Activated T-cell treated with anti-CD3 and anti-CD28 coated beads for 24 hours (primary cell): ENCODE measurements at places on chromosomes 2 and 18.

GRCh38 chr2:214575465-214575864 lies 164.6 kb downstream of the VWC2L start:
- no peak for DNase-seq

DNA sequence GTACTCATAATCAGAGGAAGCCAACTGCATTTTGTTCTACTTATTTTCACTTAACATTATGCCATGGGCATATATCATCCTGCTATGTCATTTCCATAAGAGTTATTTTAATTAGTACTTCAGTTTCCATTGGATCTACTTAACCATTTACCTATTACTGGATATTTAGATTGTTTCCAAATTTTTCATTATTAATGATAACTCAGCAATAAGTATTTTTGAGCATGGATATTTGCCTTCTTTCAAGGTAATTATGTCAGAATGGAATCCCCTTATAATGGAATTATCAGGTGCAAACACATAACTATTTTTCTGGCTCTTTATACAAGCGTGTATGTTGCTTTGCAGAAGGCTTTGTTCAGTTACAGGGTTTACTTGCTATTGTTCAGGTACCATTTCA lies 126.6 kb downstream of the RDH14 start:
- DNase-seq, result no peak

- no peak for DNase-seq
These were observed 20.7 kb upstream of the KCTD1 start for GRCh38 chr18:26568926-26569665.

DNA sequence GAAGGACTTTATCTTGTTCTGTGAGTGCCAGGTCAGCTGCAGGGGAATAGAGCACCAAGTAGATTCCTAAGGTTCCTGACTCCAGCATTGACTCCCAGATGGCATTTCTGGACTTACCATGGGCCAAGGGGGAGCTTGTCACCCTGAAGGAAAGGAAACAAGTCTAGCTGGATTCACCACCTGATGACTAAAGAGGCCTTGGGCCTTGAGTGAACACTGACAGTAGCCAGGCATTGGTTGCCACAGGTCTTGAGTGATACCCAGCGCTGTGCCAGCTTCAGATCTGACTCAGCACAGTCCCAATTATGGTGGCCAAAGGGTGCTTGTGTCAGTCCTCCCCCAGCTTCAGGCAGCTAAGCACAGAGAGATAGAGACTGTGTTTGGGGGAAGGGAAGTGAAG lies 40.1 kb upstream of the CAPN13 start:
- no peak for DNase-seq

DNA sequence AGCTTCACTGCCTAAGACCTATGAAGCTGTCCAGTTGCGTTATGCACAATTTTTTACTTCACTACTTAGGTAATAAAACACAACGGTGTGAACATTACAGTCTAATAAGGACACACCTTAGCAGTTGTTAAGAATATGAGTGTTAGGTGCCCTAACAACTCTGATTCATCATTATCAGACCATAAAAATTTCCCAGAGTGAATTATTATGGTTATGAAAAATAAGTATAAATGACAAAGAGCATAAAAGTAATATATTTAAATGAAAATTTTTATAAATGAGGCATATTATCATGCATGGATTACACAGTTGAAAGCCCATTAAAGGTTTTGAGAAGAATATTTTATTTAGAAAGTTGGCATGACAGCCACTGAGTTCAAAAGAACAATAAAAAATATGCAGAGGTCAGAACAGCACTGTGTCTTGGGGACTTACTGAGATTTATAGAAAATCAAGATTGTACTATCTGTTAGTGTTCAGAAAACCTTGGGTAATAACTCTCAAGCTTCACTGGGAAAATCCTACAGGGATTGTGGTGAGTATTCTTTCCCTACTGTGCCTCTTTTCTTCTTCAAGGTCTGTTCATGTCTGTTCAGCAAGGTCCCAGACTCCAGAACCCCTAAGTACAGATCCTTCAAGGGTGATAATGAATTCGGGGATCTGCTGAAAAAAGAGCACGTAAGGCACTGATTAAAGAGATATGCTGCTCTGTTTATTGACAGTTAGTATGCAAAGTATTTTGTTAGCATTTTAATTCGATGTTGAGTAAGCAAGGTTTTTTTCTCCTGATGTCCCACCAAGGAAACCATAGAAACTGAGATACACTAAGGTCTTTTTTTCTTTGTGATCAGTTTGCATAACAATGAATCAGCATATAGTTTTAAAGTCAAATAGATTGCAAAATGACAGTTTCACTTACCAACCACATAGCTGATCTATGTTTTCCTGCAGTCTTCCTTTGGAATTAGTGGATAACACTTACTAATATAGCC lies 250.0 kb downstream of the DSEL start:
- no peak for DNase-seq
